ENCODE measurements at places on chromosomes 16 and 17.

DNA sequence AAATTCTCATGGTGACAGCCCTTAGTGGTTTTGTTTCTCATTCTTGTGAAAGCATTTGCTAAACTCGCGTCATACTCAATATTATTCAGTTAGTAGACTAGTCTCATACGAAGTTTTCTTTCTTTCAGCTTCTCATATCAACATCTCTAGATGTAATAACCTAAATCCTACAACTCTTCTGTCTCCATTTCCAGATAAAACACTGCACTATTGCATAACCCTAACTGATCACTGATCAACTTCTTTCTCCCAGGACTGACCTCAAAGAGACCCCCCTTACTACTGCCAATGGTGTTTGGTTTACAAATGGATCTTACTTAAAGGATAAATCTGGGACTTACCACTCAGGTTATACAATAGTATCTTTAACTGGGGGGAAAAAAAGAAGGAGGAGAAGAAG lies 36.3 kb upstream of the TEKT1 start:
- DNase-seq, result no peak

- DNase-seq, result no peak
Measured at GRCh38 chr17:61419496-61420046, 19.9 kb downstream of the TBX2 start.

GRCh38 chr16:75089486-75090202 lies 26.9 kb downstream of the LDHD start:
- DNase-seq, result no peak

DNA sequence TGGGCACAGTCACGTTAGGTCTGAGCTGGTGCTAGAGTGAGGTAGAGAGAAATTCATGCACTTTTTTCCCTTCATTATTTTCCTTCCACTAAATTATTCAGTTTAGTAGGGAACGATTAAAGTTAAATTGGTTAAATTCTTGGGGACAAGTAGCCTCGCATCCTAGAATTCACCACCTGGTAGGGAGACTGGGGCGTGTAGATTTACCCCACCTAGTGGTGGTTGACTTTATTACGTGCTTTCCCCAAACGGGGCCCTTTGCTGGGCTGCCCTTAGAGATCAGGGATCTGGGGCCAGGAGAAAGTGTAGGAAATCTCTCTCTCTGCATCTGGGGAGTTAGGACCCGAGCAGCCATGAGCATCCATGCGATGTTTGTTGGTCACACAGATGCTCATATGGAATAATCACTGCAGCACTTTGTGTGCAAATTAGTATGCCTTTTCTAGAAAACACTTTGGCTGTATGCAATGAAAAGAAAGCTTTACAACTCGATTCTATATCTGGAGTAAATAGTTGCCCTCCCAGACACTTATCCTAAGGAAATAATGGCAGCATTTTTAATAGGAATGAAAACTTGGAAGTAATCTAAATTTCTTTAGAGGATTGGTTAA lies 107.0 kb downstream of the PLCG2 start:
- no peak for DNase-seq

GRCh38 chr17:63497708-63498483 lies 21.0 kb downstream of the ACE start:
- no peak for DNase-seq

DNA sequence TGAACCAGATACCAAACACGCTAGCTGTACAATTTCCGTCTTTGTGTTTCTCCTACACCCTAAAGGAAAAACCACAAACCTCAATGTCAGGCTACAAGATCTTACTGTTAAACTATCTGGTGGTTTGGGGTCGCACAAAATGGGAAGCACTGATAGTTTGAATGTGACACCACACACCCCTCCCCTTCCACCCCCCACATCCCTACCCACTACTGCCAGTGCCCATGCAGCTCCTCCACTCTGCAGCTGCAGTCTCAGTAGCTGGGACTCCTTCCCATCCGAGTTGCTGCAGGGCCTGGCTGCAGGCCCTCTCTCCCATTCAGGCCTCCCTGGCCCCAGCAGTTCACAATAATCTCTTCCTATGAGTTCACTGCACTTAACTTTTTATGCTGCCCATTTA lies 18.4 kb downstream of the TRAP1 start:
- no peak for DNase-seq

GRCh38 chr16:11328172-11329070 lies 16.8 kb upstream of the RMI2 start:
- DNase-seq, result peak; percentile 80

GRCh38 chr16:11036868-11037410 lies 92.6 kb downstream of the CLEC16A start:
- no peak for DNase-seq

- DNase-seq, result no peak
Measured at GRCh38 chr17:44780845-44781480, 22.2 kb downstream of the ADAM11 start.

- DNase-seq, result peak; percentile 60
Measured at GRCh38 chr16:57893559-57894389, 77.2 kb downstream of the CNGB1 start.

DNA sequence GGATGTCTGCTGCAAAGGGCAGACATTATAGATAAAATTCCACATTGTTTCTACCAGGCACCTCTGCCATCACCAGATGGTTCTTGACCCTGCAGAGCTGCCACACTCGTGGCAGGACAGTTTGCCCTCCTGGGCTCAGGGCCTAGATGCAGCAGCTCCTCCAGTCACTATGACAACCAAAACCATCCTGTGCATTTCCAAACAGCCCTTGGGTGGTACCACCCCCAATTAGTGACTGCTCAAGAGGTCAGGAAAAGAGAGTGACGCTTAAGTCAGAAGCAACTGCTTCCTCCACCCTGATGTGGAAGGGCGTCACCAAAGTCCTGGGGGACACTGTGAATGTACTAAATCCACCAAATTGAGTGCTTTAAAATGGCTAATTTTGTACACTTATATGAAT lies 109.2 kb downstream of the C16orf95 start:
- no peak for DNase-seq

GRCh38 chr17:4679658-4680057 lies 24.3 kb downstream of the PELP1 start:
- DNase-seq, result no peak

- DNase-seq, result no peak
Measured at GRCh38 chr16:2087748-2088631, 40.2 kb downstream of the TSC2 start.

DNA sequence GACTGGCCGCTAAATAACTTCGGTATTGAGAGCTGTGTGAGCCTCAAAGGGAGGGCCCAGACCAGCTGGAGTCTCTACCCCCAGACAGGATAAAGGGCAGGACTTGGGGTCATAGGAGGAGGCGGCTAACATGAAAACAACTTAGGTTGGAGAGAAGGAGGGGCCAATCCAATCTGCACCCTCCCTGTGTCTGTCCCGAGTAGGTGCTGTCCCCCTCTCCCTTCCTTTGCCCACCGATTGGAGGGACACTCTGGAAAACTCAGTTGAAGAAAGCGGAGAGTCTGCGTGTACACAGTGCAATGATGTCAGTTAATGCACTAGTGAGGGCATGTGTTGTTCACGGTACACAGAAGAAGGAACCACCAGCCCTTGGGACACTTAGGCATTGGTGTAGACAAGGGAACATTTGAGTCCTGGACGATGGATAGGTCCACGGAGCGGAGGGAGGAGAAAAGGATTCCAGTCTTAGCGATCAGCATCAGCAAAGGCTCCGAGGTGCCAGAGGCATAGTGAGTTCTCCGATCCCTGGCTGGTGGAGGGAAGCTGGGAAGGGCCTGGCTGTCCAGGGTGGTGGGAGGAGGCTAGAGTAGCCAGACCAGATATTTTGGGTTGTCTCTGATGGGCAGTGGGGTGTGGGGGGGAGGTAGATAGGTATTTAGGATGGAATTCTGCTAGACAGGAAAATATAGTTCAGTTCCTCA lies 761 bp downstream of the NOL3 start:
- DNase-seq, result no peak

DNA sequence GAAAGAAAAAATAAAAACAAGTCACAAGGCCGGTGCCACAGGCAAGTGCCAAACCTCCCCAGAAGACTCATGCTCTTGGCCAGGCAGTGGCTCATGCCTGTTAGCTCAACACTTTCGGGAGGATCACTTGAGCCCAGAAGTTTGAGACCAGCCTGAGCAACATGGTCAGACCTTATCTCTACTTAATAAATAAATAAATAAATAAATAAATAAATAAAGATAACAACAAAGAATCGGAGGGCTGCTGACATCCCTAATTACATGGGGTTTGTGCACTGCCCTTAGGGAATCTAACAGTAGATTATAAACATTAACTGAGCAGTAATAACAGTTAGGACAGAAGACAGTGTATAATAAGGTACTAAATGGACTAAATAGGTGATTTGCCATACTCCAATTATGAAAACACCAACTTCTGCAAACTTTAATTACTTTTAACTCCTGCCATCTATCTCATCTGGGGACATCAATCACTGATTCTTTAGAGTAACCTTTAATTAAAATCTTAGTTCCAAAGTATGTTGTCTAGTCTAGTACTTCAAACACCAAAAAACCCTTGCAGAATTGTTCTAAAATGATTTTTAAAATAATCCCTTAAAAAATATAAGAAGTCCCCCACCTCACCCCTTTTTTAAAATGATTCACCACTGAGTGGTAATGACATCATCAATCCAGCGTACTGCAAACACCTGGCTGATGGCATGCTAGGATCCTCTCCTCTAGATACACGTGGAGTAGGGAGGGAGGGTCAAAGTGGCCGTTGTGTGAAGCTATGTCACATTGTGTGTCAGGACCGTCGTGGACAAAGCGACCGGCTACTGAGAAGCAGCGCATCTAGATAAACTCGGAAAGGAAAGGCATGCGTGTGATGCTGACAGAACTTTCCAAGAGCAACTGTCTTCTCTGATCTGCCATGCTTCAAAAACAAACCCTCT lies 28.5 kb downstream of the CYTH1 start:
- no peak for DNase-seq

DNA sequence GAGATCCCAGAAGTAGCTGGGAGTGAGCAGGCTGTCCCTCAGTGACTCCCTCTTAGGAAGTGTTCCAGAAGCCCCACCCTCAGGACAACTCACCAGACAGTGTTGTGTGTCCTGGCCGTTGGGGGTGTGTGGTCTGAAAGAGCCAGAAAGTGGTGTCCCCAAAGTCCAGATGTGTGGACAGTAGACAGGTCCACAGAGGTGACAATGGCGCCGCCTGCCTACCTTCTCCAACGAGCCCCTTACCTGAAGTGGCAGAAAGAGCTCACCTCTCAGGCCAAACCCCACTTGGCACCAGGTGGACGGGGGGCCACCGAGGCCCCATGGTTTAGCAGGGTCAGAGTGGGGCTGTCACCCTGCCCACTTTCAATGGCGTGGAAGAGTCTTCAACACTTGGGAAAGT lies 19.9 kb downstream of the C17orf100 start:
- no peak for DNase-seq
